Right lung (tissue), 10 donors: ENCODE measurements at places on chromosomes 3 and 15.

DNA sequence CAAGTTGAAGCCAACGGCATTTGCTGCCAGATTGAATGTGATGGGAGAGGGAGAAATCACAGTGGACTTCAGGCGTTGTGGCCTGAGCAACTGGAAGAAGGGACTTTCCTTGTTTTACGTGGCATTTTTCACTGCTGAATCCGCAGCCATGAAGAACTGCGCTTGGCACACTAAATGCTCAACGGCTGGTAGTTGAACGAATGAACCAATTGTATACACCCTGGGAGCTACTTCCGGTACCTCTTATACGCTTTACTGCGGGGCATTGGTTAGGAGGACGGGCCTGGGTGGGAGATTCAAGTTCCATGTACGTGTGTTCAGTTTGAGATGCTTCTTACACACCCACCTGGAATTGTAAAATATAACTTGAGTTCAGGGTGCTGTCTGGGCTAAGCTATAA lies 5.2 kb downstream of the SYNM start:
- DNase-seq: no peak

- DNase-seq: no peak
These were observed 11.5 kb upstream of the CHAC1 start for GRCh38 chr15:40941528-40942336.

DNA sequence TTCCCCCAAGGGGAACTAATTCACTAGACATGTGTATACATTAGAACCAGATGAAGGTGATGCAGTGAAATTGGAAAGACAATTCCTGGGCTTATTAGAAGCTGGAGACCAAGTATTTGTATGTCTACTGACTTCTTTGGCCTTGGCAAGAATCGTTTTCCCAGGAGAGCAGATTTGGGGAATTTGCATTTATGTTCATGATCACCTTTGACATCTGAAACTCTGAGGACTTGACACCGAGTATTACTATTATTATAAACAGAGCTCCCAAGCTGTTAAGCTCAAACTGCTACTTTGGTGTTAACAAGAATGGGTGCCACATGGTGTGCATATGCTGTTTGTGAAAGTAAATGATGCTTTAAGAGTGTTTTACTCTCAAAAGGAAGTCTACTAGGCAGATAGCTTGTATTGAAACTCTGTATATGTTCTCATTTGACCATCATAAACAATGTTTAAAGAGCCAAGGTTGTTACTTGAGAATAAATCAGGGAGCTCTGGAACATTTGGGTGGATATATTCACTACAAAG lies 519.8 kb upstream of the GOLIM4 start:
- no peak for DNase-seq

DNA sequence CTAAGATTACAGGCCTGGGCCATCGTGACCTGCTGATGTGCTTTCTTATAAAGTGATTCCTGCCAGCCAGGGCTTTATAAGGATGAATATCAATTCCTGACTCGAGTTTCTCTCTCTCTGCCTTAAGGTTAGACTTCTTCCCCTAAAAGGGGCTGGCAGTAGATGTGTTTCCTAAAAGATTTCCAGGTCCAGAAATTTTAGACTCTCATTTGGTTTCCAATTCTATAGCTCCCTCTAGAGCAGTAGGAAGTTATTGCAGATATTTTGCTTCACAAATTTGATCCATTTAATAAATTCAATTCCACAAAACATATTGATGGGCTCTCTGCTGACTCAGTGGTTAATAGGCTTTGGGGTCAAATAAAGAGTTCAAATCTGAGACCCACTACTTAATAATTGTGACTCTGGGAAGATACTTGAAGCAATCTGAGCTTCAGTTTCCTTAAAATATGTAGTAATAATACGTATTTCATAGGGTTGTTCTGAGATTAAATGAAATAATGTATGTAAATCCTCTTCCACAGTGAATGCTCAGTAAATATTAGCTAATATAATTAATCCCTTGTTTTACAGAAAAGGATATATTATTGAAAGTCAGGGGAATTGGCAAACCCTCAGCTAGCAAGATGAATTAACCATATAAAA lies 2.1 kb downstream of the TRIM69 start:
- DNase-seq: no peak

- no peak for DNase-seq
These were observed 290.4 kb upstream of the STT3B start for GRCh38 chr3:31242026-31242960.

DNA sequence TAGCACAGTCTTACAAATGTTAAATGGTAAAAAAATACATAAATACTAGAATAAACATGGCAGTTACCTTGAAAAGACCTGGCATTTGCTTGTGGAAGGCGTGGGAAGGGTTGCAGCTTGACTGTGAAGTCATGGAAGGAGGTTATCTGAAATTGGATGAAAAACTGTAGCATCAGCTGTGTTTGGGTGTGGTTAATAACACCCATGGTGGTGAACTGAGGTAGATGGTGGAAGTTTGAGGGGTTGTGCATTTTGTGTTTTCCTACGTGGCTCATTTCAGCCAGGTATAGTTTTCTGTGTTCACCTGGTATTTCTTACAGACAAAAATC lies 46.5 kb downstream of the PSMD6 start:
- DNase-seq: no peak

DNA sequence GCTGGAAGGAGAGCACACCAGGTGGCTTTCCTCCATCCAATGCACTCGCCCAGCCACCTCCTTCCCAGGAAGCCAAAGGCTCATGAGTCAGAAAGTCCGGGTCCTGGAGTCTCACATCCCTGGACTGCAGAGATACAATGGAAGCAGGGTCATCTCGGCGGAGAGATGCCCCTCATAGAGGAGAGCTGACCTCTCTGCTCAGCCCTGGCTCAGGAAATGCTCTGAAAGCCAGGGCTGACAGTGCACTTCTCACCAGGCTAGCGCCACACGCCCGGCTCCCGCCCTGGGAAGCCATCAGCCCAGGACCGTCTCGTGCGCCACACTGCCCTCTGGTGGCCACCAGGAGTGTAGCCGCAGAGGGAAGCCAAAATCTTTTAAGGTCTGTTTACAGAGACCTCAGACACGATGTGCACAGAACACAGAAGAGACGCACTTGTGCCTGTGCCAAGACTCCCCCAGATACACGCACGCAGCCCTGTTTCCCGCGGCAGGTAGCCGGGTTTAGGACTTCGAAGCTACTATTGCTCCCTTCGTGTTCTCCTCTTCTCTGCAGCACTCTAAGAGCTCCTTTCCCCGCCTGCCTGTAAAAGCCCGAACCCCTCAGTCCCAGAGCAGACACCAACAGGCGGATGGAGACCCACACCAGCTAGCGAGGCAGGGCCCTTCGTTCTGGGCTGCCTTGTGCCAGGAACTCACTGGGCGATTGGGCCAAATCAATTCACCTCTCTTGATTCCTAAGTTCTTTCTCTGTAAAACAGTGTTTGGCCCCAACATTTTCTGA lies 9.7 kb downstream of the NTRK3 start:
- peak; percentile 58 for DNase-seq

GRCh38 chr15:40364251-40364650 lies 6.2 kb downstream of the DISP2 start:
- DNase-seq: no peak

- DNase-seq: no peak
These were observed 29.1 kb upstream of the MAP6D1 start for GRCh38 chr3:183854318-183855035.

GRCh38 chr3:180804916-180805315 lies 107.6 kb upstream of the FXR1 start:
- DNase-seq: peak; percentile 10

DNA sequence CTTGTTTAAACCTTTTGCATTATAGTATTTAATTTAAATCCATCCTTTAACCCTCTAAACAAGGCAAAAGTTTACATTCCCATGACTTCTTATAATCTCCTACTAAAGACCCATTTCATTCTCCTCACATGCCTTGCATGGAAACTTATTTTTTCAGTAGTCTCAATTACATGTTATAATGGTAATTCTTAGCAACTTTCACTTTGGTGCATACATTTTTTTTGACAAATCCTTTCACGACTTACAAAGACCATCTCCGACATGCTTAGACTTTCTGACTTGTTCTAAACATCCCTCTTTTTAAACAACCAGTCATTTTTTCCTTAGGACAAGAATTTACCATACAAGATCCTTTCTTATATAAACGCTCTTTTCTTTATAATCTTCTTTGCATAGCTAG lies 615.4 kb upstream of the GBE1 start:
- DNase-seq: no peak

GRCh38 chr3:174614036-174614435 lies 245.1 kb upstream of the NAALADL2 start:
- DNase-seq: no peak

DNA sequence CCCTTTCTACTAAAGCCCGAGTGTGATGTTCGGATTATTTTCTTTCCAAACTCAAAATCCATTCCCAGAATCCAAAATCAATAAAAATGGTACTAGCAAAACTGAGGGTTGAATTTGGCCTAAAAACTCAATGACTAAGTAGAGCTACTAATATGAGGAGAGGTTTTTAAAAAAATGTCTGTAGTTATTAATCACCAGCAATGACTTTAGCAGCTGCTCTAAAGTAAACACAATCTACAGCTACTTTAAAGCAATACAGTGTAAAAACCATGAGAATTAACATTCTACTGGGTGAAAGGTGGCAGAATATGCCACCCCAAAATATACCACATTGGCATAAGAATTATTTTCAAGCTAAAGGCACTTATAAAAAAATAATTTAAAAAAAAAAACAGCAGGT lies 23.5 kb downstream of the FHIT start:
- peak; percentile 38 for DNase-seq

GRCh38 chr3:44030285-44030684 lies 211.4 kb upstream of the TOPAZ1 start:
- no peak for DNase-seq

- DNase-seq: no peak
These were observed 186.5 kb upstream of the LINGO1 start for GRCh38 chr15:77819048-77819850.

DNA sequence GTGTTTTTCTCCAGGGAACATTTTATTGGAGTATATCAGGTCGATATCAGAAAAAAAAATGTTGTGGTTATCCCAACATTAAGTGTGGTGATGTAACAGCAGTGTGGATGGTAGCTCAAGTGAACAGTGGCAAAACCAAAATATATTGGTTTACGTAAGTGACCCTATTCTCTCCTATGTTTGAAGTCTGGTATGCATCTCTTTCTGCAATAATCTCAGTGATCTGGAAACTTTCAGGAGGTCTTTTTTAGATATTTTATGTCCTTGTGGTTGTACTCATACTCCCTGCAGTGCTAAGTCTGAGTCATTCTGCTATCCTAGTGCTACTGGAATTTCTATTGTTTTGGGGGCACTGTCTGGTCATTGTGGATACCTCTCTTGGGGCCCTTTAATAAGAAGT lies 137.9 kb downstream of the SNRPN start:
- DNase-seq: no peak

DNA sequence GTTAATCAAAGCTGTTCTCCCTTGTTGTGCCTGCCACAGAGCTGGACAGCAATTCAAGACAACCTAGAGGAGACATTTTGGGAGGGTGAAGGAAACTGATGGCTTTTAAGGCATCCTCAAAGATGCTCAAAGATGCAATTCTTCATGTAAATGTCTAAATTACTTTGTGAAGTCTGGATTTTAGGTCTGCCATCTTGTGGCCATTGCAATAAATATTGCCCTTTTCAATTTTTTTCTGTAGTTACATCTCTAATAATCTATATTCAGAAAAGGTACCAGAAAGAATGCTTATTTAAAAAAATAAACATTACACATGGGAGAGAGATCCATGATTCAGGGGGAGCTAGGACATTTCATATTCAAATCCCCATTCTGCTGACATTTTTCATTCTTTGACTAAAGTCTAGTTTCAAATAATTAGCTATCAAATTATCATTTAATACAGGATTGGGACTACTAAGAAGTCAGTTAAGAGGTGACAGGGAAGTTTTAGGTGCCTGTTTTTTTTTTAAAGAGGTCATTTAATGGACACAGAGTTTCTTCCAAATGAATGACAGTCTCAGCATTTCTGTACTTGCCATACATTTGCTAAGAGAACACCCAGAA lies 259.8 kb upstream of the WNT5A start:
- DNase-seq: no peak

DNA sequence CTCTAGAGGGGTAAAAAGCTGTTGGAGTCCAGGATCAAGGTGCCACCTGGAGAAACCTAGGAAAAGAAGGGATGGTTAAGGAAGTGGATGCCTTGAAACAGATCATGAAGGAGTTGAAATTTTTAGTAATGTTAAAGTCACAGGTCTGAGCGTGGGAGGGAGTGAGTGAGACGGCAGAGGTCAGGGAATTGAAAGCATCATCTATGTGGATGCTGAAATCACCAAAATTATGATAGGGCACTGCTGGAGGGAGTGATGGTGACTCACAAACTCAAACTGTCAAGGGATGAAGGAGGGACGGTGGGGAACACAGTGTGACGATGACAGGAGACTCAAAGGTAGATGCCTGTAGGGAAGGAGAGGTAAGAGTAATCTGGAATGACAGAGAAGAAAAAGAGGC lies 205.7 kb downstream of the OSBPL10 start:
- DNase-seq: no peak

DNA sequence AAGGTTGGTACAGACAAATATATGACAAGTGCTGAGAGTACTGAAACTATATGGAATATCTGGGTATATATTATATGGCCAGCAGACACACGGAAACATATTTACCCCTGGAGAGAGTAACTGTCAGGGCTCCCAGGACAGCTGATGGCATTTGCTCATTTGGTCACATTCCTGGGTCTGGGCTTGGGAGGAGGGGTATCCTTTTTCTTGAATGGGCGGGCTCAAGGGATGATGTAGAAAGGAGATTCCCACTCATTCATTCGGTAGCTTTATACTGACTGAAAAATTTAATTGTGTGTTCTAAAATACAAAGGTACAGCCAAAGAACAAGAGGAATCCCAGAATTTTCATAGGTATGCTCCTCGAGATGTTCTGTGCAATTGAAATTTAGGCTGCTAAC lies 131.0 kb downstream of the KCNAB1 start:
- no peak for DNase-seq

DNA sequence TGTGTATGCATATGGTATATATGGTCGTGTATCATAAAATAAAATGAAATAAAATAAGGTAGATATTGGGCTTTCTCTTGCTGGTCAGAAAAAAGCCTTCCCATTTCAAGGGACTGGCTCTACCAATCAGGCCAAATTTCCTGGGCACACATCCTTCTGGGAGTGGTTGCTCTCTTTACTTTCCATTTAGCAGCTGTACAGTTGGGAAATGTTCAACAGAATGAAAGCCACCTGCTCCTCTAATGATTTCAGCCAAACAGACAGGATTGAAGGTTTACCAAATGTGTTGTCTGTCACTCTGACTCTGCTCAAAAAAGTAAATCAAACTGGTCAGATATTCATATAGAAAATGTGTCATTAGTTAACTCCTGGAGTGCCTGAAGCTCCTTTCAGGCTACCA lies 380.4 kb downstream of the ROBO2 start:
- no peak for DNase-seq

GRCh38 chr15:64905941-64906340 lies 5.8 kb upstream of the ANKDD1A start:
- DNase-seq: no peak

- DNase-seq: no peak
These were observed 79.6 kb upstream of the DCBLD2 start for GRCh38 chr3:98980915-98981596.

GRCh38 chr3:38842266-38842965 lies 26.4 kb upstream of the SCN10A start:
- DNase-seq: no peak

GRCh38 chr3:23590424-23591273 lies 215.1 kb upstream of the UBE2E1 start:
- no peak for DNase-seq
